Inflammatory macrophage treated with lipopolysaccharide for 1 hour (primary cell): ENCODE measurements at places on chromosomes 3 and 15.

GRCh38 chr3:187836823-187837770 is 91.8 kb upstream of the BCL6 start:
- DNase-seq = no peak

DNA sequence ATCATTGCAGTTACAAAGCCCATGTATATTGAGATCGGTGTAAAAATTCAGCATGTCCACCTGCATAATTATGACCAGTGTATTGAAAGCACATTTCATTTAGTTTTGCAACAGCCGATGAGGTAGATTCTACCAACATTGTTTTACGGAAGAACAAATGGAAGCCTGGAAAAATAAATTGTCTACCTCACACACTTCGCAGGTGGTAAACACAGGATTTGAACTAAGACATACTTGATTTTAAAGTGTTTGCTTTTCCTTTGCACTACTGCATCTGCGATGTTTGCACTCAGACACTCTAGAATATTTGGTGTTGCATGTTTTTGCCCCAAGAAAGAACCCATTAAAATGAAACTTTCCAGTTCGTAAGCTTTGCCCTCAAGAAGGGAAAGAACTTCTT is 148.4 kb downstream of the PGPEP1L start:
- DNase-seq = no peak

DNA sequence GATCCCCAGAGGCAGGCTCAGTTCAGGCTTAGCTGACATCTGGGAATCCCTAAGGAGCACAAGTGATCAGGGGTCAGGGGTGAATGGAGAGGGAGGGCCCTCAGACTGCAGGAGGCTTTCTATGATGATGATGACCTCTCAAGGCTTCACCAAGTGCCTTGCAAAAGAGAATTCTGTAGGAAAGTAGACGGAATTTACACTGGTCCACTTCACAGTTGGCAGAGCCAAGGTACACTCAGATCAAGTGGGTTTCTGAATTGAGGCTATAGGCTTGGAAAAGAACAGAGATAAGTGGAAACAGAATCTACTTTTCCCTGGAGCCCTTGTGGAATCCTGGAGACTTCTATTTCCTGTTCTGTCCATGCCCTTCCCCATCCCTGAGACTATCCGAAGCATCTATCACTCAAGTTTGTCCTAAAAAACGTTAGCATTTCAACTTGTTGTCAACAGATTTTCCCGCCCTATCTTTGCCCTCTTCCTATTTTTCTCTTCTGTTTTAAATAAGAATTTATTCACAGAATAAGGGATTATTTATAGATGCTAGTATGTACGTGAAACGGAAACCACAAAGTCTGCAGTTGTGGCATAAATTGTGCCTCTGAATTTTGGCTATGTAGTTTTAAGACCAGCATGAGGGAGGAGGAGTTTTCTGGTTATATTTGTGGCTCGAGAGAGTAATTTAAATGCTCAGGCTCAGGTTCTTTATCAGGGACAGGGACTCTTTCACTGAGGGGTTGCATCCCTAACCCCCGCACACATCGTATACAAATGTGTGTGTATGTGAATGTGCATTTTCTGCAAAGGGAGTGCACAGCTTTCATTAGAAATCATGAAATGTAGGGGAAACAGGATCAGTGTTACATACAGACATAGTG is 12.8 kb downstream of the GCSAM start:
- DNase-seq = no peak

- DNase-seq = no peak
Measured at GRCh38 chr3:71702131-71703024, 22.8 kb downstream of the EIF4E3 start.

DNA sequence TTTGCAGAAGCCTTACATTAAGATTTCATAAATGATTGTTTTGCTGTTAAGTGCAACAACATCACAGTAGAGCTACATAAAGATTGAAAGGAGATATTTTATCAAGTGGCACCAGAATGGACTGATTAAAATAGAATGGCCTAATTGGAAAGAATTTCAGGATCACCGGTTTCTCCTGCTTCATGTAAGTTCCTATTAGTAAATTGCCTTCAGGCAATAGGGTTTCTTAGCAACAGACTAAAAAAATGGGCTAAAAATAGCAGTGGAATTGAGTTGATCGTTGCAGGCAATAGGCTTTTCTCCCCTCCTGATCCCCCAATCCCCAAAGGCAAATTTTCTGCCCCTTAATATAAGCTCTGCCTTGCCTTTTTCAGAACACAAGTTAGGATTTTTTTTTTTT is 917 bp downstream of the LNP1 start:
- no peak for DNase-seq

GRCh38 chr15:90558171-90558573 is 28.4 kb downstream of the CRTC3 start:
- DNase-seq = peak; percentile 57

GRCh38 chr15:52008698-52009434 is 10.2 kb upstream of the MAPK6 start:
- peak; percentile 19 for DNase-seq

DNA sequence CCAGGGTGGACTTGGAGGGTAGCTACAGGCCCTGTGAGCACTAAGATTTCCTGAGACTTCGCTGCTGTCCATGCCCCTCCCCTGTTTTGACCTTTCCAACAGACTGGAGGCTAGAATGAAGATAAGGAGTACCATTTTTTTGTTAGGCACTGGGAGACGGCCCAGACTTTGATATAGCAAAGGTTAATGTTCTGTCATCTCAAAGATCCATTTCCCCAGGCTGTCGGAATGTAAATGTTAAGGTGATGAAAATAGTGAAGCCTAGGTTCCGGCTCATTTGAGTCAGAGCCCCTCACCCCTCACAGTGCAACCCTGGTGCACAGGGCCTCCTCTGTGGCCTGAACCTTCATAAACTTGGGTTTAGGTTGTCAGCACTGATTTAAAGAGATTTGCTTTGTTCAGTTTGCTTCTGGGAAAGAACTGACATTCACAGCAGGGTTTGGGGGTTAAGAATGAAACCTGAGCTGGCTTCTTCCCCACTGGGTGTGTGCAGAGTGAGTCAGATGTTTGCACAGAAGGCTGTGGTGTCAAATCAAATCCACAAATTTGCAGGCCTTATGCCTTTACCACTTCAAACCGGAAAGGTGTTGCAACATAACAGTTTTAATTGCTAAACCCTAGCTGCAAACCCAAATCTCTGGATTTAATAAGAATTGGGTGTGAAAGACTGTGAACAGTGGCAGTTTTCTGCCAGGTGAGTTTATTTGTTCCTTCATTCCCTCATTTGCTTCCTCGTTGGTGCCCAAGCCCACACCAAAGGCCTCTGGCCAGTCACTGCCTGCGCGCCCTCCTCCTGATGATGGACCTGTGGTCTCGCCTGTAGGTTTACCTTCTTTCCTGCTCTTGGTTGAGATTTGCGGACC is 20.6 kb upstream of the KCTD6 start:
- peak; percentile 75 for DNase-seq

GRCh38 chr15:45921376-45921775 is 286.5 kb downstream of the SQOR start:
- no peak for DNase-seq
